ENCODE measurements at places on chromosomes 1 and 21.

DNA sequence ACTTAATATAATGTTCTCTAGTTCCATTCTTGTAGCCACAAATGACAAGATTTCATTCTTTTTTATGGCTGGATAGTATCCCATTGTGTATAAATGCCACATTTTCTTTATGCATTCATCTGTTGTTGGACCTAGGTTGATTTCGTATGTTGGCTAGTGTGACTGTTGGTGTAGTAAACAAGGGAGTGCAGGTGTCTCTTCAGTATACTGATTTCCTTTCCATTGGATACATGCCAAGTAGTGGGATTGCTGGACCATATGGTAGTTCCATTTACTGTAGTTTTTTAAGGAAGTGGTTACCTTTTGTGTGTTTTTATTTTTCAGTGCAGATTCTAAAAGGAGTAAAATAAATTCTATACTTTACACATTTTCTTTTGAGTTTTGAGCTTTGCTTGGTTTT lies 5.7 kb downstream of the PARK7 start:
- DNase-seq = no peak

DNA sequence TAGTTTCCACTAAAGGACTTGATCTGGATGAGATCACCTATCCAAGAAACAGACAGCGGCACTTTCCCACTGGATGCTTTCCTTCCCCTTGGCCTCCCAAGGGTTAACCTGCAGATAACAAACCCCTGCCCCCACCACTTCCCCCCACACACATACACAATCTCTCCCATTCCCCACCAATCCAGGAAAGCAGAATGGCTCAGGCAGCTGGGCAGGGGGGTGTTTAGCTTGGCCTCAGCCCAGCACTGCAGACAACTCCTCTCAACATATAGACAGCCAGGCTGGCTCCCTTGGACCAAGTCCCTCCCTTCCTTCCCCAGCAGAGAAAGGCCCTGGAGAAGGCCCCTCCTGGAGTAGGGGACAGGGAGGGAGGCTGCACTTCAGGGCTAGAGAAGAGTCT lies 24.6 kb downstream of the PLEKHA6 start:
- DNase-seq = no peak

DNA sequence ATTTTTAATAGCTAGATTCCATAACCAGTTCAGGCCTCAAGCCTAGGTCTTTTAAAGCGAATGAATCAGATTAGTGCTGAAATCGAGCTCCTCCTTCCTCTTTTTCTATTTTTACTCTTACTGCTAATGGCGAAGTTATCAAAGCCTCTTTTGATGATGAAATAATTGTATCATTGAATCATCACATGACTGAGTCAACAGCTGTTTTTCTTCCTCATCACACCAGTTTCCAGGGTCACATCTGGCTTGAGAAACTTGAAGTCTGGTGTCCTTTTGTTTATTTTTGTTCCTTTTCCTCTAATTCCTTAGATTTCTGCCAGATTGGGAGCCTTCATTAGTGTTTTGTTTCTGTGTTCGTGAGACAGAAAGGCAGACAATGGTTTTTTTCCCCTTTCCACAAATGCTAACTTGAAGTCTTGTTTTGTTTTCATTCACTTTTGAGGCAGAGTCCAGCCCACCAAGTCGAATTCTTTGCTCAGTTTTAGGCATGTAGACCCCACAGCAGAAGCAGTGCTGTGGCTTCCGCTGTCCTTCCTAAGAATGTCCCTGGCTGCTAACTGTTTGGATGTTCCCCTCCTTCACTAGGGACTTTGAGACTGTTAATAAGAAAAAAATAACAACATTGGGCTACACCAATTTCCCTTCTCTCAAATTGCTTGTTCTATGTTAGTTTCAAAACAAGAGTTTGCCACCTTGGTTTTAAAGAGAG lies 51.9 kb upstream of the FMOD start:
- DNase-seq = peak; percentile 96

DNA sequence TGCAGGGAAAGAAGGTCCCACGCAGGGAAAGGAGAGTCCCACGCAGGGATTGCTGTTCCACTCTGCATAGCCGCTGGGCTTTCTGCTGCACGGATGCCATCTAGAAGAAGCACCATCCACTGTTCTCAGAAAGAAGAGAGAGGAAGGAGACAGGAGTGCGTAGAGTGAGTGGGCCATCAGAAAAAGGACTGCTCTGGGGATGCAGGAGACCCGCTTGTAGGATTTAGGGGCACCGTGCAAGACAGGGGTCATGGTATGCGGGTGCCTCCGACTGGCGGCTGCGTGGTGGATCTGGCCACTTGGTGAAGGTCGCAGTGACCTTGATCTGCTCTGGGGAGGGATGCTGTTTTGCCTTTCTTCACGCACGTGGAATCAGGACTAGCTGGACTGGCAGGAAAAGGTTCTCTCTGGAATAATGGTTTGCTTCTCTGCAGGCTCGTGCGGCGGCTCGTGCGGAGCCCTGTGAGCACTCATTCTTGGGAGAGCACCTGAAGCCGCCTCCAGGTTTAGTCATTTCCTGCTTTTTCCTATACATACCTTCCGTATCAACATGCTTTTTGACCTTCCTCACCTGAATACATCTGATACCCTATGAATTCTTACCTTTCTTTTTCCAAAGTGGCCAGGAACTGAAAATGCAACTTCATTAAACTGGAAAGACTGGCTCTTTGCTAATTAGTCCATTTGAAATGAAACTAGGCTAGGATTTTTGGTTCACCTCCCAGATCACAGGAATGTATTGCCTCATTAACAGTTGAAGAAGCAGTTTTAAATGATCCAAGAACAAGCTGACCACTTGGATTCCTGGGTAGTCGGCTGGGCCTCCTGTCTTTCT lies 181.6 kb downstream of the KIF26B start:
- DNase-seq = no peak

GRCh38 chr1:64664299-64664698 lies 80.6 kb upstream of the RAVER2 start:
- no peak for DNase-seq
